Activated CD8-positive, alpha-beta T cell treated with anti-CD3 and anti-CD28 coated beads for 36 hours (primary cell): ENCODE measurements at places on chromosomes 7 and 10. TPM values are rescaled to one million over a fixed set of nuclear protein-coding genes. Genes with fewer than 3 reads are reported as not detected.

NXPH1 gene
- not detected for total RNA-seq

H2BK1 gene
- total RNA-seq, result not detected

JAKMIP3 gene
- 0.31 TPM for total RNA-seq

GRM3 gene
- total RNA-seq, result not detected

ANXA7 gene
- 103 TPM for total RNA-seq

GRCh38 chr10:36446881-36447280, 678.5 kb upstream of the ANKRD30A start:
- H3K4me3 ChIP-seq, result no peak overlapping the region
- DNase-seq, result no peak
- no peaks in the 10 kb centered on the region for H3K27me3 ChIP-seq
- H3K36me3 ChIP-seq, result no peaks in the 10 kb centered on the region
- H3K27ac ChIP-seq, result no peak overlapping the region

GRCh38 chr7:93198472-93198871, 27.8 kb downstream of the HEPACAM2 start:
- H3K36me3 ChIP-seq, result no peaks in the 10 kb centered on the region
- H3K4me3 ChIP-seq, result no peak overlapping the region
- H3K27ac ChIP-seq, result no peak overlapping the region
- no peak for DNase-seq

GRCh38 chr10:76969366-76969948, 668.2 kb downstream of the KCNMA1 start:
- H3K27ac ChIP-seq, result no peak overlapping the region
- peaks cover 4% of the 10 kb centered on the region for H3K27me3 ChIP-seq
- H3K4me1 ChIP-seq, result no peaks in the 10 kb centered on the region
- no peak for DNase-seq
- no peaks in the 10 kb centered on the region for H3K36me3 ChIP-seq
- no peak overlapping the region for H3K4me3 ChIP-seq

GRCh38 chr10:51528527-51528926, 170.9 kb downstream of the CSTF2T start:
- no peak overlapping the region for H3K4me3 ChIP-seq
- peaks cover 1% of the 10 kb centered on the region for H3K27me3 ChIP-seq
- DNase-seq, result no peak
- no peaks in the 10 kb centered on the region for H3K36me3 ChIP-seq

- peaks cover 24% of the 10 kb centered on the region for H3K27me3 ChIP-seq
- no peak overlapping the region for H3K27ac ChIP-seq
- DNase-seq, result no peak
- H3K4me1 ChIP-seq, result peaks cover 4% of the 10 kb centered on the region
These were observed 146.1 kb upstream of the FAM20C start for GRCh38 chr7:46123-46829.

GRCh38 chr10:78777867-78778266, 290.9 kb upstream of the ZMIZ1 start:
- H3K27me3 ChIP-seq, result no peaks in the 10 kb centered on the region
- DNase-seq, result no peak
- H3K27ac ChIP-seq, result no peak overlapping the region
- H3K36me3 ChIP-seq, result no peaks in the 10 kb centered on the region
- H3K4me3 ChIP-seq, result no peak overlapping the region

DNA sequence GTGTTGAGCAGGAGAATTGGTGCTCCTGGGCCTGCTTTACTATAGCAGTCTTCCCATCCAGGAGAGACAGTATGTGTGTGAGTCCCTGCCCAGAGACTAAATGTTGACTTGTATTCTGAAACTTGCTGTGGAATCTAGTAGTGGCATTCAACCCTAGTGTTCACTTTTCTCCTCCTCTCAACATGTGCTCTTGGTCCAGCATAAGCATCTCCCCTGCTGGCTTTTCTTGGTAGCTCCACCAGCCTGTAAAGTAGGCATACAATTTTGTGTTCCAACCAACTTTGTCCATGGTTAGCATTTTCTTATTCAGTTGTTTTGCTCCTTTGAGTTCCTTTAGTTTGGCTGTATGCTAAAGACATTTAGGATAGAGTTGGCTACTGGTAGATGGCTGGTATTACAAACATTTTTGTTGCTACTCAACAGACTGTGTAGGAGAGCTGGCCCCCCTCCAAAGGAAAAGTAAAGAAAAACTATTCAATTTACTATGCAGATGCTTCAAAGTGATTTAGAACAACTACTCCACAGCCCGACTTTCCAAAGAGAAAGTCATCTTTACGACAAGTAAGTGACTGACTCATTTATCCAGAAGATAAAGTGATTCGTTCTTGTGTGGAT, 46.0 kb downstream of the ASB4 start:
- peaks cover 6% of the 10 kb centered on the region for H3K27me3 ChIP-seq
- no peaks in the 10 kb centered on the region for H3K4me1 ChIP-seq

DNA sequence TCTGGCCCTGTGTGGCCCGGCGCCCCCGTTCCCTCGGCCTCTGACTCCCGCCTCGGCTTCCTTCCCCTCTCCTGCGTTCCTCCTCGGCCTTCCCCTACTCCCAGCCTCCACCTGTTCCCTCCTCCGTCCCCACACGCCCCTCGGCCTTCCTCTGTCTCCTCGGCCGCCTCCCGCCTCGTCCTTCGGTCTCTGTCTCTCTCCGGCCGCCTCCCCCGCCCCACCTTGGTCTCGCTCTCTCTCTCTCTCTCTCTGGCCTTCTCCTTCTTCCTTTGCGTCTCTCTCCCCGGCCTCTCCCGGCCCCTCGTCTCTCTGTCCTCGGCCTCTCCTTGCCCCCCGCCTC, 588 bp downstream of the GET4 start:
- peaks cover 40% of the 10 kb centered on the region for H3K4me1 ChIP-seq
- H3K27me3 ChIP-seq, result no peaks in the 10 kb centered on the region
- peak overlapping the region; percentile 88 for H3K27ac ChIP-seq
- peak; percentile 33 for DNase-seq
- peaks cover 25% of the 10 kb centered on the region for H3K36me3 ChIP-seq

DNA sequence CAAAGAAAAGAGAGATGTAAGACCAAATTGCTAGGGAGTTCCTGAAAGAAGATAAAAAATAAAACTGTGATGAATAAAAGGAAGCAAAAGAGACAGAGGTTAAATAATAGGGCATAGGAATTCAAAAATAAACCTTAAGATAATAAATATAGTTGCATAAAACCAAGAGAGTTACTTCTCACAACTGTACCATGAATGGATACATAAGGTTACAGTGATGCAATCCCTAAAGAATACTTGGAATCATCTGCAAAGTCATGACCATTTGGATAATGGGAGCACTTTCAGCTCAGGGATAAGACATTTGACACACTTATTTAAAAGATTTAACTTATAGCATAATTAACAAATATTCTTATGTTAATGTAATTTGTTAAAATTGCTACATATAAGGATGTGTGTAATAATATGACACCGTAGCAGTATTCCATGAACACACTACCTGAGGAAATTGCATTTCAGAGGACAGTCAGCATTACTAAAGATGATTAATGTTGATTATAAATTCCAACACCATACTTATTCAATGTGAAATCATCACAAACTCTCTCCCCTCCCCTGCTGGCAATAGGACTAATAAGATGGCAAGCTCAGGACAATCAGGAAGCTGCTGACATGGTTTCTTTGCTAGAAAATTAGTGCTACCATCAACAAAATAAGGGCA, 202.1 kb upstream of the AKR1E2 start:
- no peak overlapping the region for H3K27ac ChIP-seq
- DNase-seq, result no peak
- H3K4me1 ChIP-seq, result no peaks in the 10 kb centered on the region
- no peak overlapping the region for H3K4me3 ChIP-seq
- peaks cover 3% of the 10 kb centered on the region for H3K27me3 ChIP-seq
- H3K36me3 ChIP-seq, result peaks cover 3% of the 10 kb centered on the region

GRCh38 chr10:91043173-91043910, 122.5 kb upstream of the ANKRD1 start:
- no peak for DNase-seq
- H3K36me3 ChIP-seq, result no peaks in the 10 kb centered on the region
- H3K27ac ChIP-seq, result no peak overlapping the region
- no peak overlapping the region for H3K4me3 ChIP-seq
- no peaks in the 10 kb centered on the region for H3K4me1 ChIP-seq

DNA sequence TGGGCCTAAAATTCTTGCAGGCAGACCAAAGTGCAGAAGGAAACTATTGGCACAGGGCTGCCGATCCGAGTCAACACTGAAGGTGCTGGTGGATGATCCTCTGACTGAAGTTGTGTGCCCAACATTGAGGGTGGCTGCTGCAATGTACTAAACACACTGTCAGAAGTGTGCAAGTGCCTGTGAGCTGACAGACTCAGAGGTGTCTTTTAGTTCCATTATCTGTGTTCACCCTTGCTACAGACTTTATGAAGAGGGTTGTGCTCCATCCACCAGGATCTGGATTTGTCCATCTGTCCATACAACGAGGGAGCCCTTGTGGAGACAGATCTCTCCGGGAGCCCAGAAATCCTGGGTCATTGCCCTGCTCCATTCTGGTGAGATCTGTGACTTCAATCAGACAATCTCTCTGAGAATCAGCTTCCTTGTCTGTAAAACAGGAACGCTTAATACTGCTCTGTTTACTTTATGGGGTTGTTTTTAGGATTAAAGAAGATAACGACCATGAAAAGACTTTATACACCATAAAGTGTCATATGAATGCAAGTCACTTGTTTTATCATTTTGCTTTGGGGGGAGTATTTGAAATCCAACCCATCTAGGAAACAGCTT, 9.5 kb upstream of the TRPV6 start:
- no peaks in the 10 kb centered on the region for H3K36me3 ChIP-seq
- H3K4me3 ChIP-seq, result no peak overlapping the region
- no peak for DNase-seq
- peaks cover 1% of the 10 kb centered on the region for H3K27me3 ChIP-seq
- no peaks in the 10 kb centered on the region for H3K4me1 ChIP-seq

GRCh38 chr10:32110790-32111189, 54.6 kb upstream of the KIF5B start:
- no peak overlapping the region for H3K4me3 ChIP-seq
- DNase-seq, result no peak
- H3K4me1 ChIP-seq, result no peaks in the 10 kb centered on the region
- H3K27me3 ChIP-seq, result no peaks in the 10 kb centered on the region

- no peak for DNase-seq
- H3K36me3 ChIP-seq, result no peaks in the 10 kb centered on the region
- H3K27me3 ChIP-seq, result peaks cover 2% of the 10 kb centered on the region
- no peak overlapping the region for H3K27ac ChIP-seq
These were observed 116.0 kb downstream of the CDCA7L start for GRCh38 chr7:21829731-21830130.

- H3K27ac ChIP-seq, result peak overlapping the region; percentile 98
- peaks cover 12% of the 10 kb centered on the region for H3K36me3 ChIP-seq
- no peaks in the 10 kb centered on the region for H3K27me3 ChIP-seq
- peak overlapping the region; percentile 90 for H3K4me3 ChIP-seq
These were observed 9.1 kb upstream of the FXYD4 start for GRCh38 chr10:43362191-43362839.

- no peaks in the 10 kb centered on the region for H3K27me3 ChIP-seq
- H3K27ac ChIP-seq, result peak overlapping the region; percentile 66
- no peaks in the 10 kb centered on the region for H3K36me3 ChIP-seq
- DNase-seq, result peak; percentile 54
- H3K4me1 ChIP-seq, result peaks cover 47% of the 10 kb centered on the region
These were observed 1.9 kb upstream of the VOPP1 start for GRCh38 chr7:55574051-55574717.

DNA sequence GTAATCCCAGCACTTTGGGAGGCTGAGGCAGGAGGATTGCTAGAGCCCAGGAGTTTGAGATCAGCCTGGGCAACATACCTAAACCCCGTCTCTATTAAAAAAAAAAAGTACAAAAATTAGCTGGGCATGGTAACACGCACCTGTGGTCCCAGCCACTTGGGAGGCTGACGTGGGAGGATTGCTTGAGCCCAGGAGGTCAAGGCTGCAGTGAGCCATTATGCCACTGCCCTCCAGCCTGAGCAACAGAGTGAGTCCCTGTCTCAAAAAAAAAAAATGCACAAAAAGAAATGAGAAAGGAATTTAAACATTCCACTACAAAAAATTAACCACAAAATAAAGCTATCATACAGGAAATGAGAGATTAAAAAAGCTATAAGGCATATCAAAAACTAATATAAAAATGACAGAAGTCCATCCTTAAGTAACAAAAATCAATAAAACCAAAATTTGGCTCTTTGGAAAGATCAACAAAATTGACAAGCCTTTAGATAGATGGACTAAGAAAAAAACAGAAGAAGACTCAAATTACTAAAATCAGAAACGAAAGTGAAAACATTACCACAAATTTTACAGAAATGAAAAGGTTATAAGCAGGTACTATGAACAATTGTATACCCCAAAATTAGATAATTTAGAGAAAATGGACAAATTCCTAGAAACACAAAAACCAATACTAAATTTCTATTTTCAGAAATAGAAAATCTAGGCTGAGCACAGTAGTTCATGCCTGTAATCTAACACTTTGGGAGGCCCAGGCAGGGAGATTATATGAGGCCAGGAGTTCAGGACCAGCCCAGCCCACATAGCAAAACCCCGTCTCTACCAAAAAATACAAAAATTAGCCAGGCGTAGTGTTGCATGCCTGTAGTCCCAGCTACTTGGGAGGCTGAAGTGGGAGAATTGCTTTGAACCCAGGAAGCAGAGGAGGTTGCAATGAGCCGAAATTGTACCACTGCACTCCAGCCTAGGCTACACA, 42.4 kb upstream of the NANOS1 start:
- H3K27me3 ChIP-seq, result peaks cover 4% of the 10 kb centered on the region
- H3K4me3 ChIP-seq, result no peak overlapping the region
- peak; percentile 8 for DNase-seq
- peaks cover 14% of the 10 kb centered on the region for H3K4me1 ChIP-seq
- H3K36me3 ChIP-seq, result peaks cover 4% of the 10 kb centered on the region

- H3K27ac ChIP-seq, result no peak overlapping the region
- DNase-seq, result no peak
- no peak overlapping the region for H3K4me3 ChIP-seq
- peaks cover 7% of the 10 kb centered on the region for H3K4me1 ChIP-seq
- peaks cover 2% of the 10 kb centered on the region for H3K27me3 ChIP-seq
These were observed 7.2 kb downstream of the TNS3 start for GRCh38 chr7:47574482-47575329.

- H3K27ac ChIP-seq, result peak overlapping the region; percentile 91
- H3K27me3 ChIP-seq, result no peaks in the 10 kb centered on the region
- H3K4me1 ChIP-seq, result peaks cover 39% of the 10 kb centered on the region
- H3K36me3 ChIP-seq, result peaks cover 10% of the 10 kb centered on the region
These were observed 455 bp downstream of the CUL2 start for GRCh38 chr10:35089611-35090161.

DNA sequence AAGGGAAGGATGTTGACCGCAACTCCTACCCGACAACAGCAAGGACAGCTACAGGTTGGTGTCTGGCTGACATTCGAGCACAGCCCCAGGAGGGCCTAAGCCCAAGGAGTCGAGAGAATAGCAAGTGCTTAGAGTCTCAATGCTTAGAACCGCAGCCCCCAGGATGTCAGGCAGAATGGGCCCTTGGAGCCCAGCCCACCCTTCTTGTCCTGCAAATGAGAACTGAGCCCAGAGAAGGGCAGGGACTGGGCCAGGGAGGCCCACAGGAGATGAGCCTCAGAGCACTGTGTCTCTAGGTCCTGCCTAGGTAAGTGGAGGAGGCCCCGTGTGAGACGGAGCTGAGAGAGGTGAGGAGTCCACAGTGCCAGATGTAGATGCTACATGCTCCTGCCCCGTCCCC, 173.3 kb upstream of the ZMIZ1 start:
- H3K4me1 ChIP-seq, result no peaks in the 10 kb centered on the region
- no peak overlapping the region for H3K4me3 ChIP-seq

DNA sequence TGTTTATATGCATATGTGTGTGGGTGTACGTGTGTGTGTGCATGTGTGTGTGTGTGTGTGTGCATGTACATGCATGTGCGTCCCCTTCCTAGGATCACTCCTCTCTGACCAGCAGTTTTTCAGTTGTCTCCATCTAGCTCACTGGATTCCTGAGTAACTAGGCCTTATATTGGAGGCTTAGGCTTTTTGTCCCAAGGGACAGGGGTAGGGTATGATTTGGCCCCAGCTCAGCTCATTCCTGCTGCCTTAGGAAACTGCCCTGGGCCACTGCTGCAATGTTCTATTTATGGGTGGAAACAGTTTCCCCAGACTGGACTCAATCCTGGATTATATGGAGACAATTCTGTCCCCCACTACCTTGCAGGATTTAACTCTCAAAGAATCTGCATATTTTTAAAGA, 68.8 kb upstream of the SDK1 start:
- H3K36me3 ChIP-seq, result peaks cover 4% of the 10 kb centered on the region
- no peak overlapping the region for H3K27ac ChIP-seq
- DNase-seq, result no peak
